ENCODE measurements at places on chromosomes 11 and 22. TPM values are rescaled to one million over a fixed set of nuclear protein-coding genes. Genes with fewer than 3 reads are reported as not detected.

LRRC75B gene
- total RNA-seq, result 1.8 TPM

CDHR5 gene
- not detected for total RNA-seq

THY1 gene
- not detected for total RNA-seq

SMCO4 gene
- total RNA-seq, result 17.9 TPM

ABTB2 gene
- total RNA-seq, result 30.3 TPM

DCDC1 gene
- total RNA-seq, result 0.14 TPM

KIAA1671 gene
- total RNA-seq, result 21.3 TPM

RAB38 gene
- 2.2 TPM for total RNA-seq

- DNase-seq, result no peak
Observed at GRCh38 chr22:39270280-39270679, 25.5 kb upstream of the PDGFB start.

GRCh38 chr22:21000207-21000986, 1.5 kb downstream of the THAP7 start:
- DNase-seq, result peak; percentile 39

DNA sequence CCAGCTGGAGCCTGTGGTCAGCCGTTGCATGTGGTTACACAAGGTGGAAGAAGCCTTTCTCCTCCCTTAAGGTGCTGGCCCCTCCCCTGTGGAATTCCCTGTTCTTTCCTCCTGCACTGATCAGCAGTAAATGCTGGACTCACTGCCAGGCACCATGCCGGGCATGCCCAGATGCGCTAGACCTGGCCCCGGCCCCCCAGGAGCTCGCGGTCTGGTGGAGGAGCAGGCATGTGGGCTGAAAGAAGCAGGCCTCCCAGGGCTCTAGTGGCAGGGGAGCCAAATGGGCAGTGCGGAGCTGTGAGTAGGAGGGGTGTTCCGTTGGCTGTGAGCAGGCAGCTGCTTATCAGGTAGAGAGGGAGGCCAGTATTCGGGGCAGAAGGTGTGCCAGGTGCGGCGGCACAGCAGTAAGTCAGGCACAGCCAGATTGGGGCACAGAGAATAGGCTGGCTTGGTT, 10.2 kb downstream of the DGKZ start:
- DNase-seq, result no peak

DNA sequence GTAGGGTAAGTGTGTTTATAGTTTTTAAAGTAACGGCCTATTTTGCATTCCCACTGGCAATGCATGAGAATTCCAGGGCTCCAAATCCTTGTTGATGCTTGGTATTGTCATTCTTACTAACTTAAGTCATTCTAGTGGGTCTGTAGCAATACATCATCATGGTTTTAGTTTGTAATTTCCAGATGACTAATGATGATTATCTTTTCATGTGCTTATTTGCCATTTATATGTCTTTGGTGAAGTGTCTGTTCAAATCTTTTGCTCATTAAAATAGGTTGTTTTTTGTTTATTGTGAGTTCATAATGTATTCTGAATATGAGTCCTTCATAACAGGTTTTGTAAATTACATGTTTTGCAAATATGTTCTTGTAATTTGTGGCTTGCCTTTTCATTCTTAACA, 31.2 kb downstream of the MTMR3 start:
- DNase-seq, result no peak

GRCh38 chr22:44380756-44381486, 68.2 kb upstream of the SHISAL1 start:
- no peak for DNase-seq

- DNase-seq, result no peak
Observed at GRCh38 chr11:83033972-83034672, 37.6 kb downstream of the RAB30 start.

GRCh38 chr22:46686221-46687047, 51.6 kb downstream of the CERK start:
- no peak for DNase-seq

DNA sequence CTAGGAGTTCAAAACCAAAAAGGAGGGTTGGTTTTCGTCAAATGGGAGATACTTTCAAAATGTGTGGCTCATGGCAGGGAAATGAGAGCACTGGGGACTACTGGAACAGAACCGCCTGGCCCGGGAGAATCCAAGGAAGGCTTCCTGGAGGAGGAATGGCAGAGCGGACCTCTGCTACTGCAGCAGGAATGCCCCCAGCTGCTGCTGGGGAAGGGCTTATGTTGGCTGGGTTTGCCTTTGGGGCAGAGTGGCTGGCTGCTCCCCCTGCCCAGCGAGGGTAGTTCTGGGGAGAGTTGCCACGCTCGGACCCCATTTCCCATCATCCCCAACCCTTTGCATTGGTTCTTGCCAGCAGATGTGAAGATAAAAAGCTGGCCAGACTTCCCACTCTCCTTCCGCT, 10.6 kb upstream of the APOBEC3A start:
- peak; percentile 49 for DNase-seq

DNA sequence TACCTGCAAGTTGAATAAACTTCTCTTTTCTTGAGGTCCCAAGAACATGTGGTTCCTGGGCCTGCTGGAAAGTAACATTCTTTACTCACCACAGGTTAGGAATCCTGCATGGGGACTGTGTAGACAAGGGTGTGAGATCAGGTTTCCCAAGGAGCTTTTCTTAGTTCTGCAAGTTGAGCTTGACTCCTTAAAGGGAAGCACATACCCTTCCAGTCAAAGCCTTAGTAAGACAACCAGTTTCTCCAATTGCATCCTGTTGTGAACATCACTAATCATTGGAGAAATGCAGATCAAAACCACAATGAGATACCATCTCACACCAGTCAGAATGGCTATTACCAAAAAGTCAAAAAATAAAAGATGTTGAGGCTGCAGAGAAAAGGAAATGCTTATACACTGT, 48.3 kb upstream of the PAK1 start:
- DNase-seq, result no peak

DNA sequence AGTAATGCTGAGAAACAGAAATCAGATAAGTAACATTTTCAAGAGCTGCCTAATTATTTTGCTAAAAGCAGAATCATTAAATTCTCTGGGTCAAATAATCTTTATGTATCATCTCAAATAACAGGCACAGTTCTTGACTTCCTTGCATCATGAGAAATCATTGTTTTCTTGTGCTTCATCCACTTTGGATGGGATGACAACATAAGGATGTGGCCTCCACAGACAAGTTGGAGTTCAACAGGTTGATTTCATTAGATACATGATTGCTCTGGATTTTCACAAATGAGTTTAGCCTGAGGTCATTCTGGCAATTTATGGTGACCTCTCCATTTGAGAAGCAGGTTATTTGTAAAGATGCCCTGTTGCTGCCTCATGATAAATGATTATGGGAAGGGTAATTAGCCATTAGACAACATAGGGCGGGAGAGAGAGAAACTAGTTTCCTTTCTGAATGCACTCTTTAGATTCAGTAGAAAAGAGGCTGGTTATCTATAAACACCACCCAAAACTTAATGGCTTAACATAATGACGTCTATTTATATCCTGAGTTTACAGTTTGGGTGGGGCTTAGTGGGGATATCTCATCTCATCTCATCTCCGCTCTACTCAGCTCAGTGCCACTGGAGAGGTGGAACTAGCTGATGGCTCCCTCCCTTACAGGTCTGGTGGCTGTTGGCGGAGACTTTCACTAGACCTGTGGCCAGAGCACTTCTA, 35.0 kb upstream of the ADORA2A start:
- no peak for DNase-seq

GRCh38 chr22:38973289-38974169, 8.6 kb upstream of the APOBEC3B start:
- DNase-seq, result no peak

- no peak for DNase-seq
Observed at GRCh38 chr22:48829908-48830307, 997.8 kb downstream of the BRD1 start.

GRCh38 chr11:68508425-68508824, 47.9 kb downstream of the PPP6R3 start:
- DNase-seq, result no peak

- no peak for DNase-seq
Observed at GRCh38 chr11:2366276-2366675, 10.8 kb upstream of the CD81 start.

- DNase-seq, result no peak
Observed at GRCh38 chr11:112156956-112157766, 6.7 kb downstream of the IL18 start.

- no peak for DNase-seq
Observed at GRCh38 chr11:65438257-65439151, 15.9 kb downstream of the NEAT1 start.

DNA sequence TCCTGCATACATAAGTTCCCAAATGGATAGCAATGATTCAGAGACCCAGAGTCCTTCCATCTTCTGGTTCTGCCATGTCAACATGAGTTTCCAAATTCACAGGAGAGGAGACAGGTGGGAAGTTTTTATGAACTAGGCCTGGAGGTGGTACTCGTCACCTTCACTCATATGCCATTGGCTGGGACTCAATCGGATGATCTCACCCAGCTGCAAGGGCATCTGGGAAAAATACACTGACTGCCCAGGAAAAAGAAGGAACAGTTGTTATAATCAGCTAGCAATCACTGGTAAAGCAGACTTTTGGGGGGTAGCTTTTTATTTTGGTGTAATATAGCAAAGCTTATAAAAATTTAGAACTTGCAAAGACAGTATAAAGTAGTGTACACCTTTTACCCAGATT, 83.9 kb downstream of the OTOG start:
- no peak for DNase-seq

GRCh38 chr22:36510966-36511881, 4.4 kb upstream of the FOXRED2 start:
- DNase-seq, result no peak

GRCh38 chr22:28894334-28894733, 11.0 kb downstream of the ZNRF3 start:
- no peak for DNase-seq

- DNase-seq, result no peak
Observed at GRCh38 chr11:13291800-13292199, 14.2 kb downstream of the BMAL1 start.

- no peak for DNase-seq
Observed at GRCh38 chr11:96664110-96664509, 274.3 kb downstream of the JRKL start.

DNA sequence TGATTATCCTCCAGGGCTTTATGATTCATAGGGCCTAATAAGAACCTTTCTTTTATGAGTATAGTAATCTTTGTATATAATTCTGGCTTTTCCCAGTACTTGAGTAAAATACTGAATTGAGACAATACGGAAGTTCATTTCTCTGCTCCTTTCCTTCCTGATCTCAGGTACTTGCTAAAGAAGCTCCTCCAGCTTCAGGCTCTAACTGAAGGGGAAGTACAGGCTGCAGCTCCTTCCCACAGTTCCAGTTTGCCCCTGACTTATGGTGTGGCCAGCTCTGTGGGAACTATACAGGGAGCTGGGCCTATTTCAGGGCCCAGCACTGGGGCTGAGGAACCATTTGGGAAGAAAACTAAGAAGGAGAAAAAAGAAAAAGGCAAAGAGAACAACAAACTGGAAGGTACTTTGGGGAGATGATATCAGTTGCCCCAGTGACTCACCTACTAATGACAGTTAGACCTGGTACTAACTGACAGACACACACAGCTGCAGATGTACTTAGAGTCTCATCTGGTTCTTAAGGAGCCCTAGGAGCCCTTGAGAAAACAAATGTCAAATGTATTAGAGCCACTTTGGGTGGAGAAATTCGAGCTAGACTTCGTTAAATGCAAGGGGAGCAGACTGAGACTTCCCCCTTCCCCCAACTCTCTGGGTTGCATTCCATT, 3.0 kb downstream of the TBRG1 start:
- DNase-seq, result no peak

DNA sequence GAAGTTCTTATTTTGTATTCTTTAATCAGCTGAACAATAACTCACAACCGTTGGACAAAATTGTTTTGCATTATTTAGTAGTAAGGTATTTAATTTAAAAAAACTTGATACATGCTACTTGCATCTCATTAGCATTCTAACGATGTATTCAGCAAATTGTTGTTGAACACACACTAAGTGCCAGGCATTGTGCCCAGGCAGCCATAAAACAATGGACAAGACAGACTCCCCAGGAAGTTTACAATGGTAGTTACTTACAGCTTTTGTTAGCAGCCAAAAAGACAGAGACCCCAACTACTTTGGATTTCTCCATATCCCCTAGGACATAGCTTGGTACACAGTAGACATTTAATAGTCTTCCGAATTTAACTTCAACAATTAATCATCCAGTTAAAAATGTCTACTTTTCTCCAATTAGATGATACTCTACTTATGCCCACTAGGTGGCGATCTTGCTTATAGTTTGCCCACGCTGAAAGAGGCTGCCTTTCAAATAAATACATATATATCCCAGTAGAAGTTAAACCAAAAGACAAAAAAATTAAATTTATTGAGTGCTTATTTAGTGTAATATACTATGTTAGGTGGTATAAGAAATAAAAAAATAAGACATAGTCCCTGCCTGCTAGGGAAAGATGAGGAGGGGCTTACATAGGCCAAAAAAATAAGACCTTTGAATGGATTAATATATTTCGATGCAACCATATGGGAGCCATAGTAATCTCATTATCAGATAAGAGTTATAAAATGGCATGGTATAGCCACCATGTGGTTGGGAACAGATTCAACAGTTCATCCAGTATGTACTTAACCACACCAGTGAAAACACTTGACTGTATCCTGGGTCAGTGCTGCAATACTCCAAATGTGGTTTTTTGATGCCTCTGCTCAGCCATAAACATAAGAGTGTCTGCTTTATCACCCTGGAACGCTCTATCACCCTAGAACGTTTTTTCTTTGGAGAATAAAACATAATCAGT, 2.0 kb upstream of the FJX1 start:
- no peak for DNase-seq

DNA sequence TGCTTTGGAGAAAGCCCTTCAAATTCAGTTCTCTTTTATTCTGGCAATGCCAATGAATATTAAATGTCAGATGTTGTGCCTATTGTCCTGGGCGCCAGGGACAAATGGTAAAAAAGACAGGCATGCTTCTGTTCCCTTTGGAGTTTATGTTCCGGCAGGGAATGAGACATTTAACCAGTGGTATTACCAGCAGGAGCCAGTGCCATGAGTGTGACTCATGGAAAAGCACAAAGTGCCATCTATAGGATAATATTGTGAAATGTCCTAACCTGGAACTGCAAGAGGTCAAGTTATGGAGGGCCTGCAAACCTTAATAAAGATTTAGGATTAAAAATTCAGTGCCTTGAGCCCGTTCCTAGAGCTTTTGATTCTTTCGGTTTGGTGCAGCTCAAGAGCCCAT, 39.5 kb downstream of the REXO2 start:
- no peak for DNase-seq
